ENCODE measurements at places on chromosomes 6 and 20.
A peak's percentile ranks its signal among the peaks of the same experiment; 100 is the strongest.

DNA sequence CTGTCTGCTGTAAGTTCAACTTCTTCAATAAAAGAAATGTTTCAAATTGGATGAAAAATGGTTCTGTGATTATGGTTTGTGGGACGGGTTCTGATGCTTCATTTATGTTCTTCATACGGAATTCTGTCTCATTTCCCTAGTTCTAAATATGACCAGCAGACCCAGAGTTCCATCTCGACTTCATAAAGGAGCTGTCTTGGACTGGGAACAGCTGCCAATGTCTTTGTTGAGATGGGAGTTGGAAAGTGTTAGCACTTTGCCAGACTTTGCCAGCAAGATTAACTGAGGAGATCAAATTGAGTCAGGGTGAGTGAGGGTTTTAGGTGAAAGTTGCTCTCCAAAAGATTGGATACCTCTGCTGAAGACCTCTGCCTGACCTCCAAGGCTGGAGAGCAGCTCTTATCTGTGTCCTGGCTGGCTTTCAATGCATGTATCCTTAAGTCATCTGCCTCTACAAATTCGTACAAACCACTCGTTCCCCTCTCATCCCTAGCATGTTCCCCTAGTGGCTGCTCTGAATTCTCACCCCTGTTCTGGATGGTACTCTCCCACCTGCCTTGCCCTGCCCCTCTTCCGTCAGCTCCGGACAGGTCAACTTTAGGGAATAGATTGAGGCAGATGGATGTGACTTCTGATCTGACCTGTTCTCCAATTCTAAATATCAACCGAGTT, at the start of gene EFCAB8:
Gene EFCAB8, plus strand, starts transcription at position 223 of the 672 bp plus-strand sequence. CDS start 4,870 bp downstream, outside the sequence.
- no peak for DNase-seq

DNA sequence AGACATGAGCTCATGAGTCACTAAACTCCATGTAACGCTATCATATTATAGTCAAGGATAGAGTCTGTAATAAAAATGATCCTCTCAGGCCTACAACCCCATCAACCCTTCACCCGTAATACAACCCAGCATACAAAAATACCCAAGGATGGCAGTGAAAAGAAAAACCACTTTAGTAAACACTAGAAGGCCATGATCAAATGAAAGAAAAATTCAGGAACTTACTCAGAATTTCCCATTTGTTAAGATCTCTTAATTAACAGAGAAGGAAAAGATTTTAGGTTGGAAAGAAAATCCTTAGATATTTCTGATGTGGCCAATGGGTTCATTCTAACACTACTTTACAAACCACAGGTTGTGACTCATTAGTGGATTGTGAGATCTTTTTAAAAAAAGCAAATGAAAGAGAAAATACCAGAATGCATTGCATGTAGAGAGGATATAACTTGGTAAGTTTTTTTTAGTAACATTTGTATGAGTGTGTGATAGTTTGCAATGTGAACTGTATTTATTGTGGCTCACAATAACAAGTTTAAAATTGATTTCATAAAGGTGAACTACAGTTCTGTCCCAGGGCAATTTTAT, 8.0 kb upstream of the UBE2J1 start:
- no peak for DNase-seq

DNA sequence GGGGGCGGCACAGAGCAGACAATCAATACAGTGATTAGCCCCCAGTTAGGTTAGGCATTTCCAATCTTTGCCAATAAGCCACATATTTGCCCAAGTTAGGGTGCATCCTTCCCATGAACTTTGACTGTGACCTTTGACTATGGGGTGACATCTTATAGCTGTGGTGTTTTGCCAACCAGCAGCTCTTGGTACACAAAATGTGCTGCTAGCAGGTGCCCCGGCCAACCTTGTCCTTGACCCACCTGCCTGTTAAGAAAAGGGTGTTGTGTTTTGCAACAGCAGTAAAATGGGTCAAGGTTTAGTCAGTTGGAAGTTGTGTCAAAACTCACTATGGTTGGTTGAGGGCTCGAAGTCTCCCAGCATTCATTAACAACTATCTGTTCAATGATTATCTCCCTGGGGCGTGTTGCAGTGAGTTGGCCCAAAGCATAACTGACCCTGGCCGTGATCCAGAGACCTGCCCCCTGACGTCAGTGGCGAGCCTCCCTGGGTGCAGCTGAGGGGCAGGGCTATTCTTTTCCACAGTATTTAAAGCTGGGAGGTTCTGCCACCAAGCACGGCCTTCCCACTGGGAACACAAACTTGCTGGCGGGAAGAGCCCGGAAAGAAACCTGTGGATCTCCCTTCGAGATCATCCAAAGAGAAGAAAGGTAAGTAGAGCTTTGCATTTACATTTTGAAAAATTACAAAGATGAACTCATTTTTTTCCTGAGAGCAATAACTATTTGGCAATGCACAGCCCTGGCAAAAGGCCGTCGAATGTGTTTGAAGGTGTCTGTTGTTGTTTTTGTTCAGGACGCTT, at the start of gene PCK1:
Gene PCK1, plus strand, starts transcription at position 557 of the 802 bp plus-strand sequence. CDS start 302 bp downstream, outside the sequence.
- DNase-seq, result no peak

GRCh38 chr20:2805689-2806350, 5.4 kb upstream of the CPXM1 start:
- DNase-seq, result no peak

GRCh38 chr20:22561965-22562577, 22.3 kb downstream of the FOXA2 start:
- DNase-seq, result no peak

DNA sequence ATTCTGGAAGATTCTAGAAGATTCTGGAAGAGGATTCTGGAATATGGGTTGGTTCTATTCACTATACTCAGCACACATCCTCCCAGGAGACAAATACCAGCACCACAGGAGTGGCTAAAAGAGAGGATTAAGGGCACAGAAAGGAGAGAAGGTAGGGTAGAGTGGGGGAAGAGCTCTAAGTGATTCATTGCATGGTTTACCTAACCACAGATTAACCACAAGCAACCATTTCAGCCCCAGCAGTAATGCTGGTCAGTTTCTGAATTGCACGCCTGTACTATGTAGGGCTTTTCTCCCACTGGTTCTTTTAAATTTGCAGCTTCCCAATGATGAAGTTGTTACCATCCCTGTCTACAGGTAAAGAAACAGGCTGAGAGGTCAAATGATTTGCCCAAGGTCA, 192.7 kb upstream of the PMEPA1 start:
- no peak for DNase-seq

GRCh38 chr6:144724818-144725217, 439.7 kb downstream of the UTRN start:
- no peak for DNase-seq

- peak; percentile 11 for DNase-seq
Measured at GRCh38 chr6:36386495-36387439, 702 bp downstream of the ETV7 start.

- DNase-seq, result no peak
Measured at GRCh38 chr6:99092461-99092860, 144.7 kb upstream of the FBXL4 start.

DNA sequence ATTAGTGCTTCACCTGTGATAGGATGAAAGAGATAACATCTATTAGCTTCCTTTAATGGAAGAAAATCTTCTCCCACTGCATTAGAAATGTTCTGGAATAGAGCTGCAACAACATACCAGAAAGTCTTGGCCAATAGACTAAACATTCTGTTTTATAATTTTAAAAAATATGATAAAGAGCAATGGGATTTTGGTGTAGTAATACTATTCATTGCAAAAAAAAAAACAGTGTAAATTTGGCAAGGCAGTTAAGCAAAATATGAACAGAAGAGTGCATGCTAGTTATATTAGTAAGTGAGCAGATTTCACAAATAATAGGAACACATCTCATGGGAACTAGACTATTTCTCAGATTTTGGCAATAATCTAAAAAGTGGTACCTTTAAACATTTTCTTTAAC, 43.3 kb downstream of the SOX4 start:
- no peak for DNase-seq

- DNase-seq, result no peak
Measured at GRCh38 chr6:79072640-79073181, 5.3 kb downstream of the PHIP start.

GRCh38 chr6:14772188-14772587, 473.7 kb upstream of the JARID2 start:
- DNase-seq, result no peak

GRCh38 chr6:6724539-6725467, 136.3 kb downstream of the LY86 start:
- DNase-seq, result peak; percentile 56

DNA sequence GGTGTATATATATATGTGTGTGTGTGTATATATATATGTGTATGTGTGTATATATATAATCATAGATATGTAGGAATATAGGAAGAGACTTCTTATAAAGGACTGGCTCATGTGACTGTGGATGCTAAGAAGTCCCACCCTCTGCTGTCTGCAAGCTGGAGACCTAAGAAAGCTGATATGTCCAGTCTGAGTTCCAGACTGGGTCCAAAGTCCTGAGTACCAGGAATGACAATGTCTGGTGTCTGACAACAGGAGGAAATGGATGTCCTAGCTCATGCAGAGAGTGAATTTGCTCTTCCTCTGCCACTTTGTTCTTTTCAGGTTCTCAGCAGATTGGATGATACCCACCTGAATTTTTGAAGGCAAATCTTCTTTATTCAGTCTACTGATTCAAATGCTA, 7.1 kb downstream of the ALDH5A1 start:
- DNase-seq, result no peak

Data from inflammatory macrophage (primary cell).